ENCODE measurements at places on chromosomes 1 and 21.

GRCh38 chr1:168092566-168093355, 44.0 kb downstream of the GPR161 start:
- no peak for DNase-seq

DNA sequence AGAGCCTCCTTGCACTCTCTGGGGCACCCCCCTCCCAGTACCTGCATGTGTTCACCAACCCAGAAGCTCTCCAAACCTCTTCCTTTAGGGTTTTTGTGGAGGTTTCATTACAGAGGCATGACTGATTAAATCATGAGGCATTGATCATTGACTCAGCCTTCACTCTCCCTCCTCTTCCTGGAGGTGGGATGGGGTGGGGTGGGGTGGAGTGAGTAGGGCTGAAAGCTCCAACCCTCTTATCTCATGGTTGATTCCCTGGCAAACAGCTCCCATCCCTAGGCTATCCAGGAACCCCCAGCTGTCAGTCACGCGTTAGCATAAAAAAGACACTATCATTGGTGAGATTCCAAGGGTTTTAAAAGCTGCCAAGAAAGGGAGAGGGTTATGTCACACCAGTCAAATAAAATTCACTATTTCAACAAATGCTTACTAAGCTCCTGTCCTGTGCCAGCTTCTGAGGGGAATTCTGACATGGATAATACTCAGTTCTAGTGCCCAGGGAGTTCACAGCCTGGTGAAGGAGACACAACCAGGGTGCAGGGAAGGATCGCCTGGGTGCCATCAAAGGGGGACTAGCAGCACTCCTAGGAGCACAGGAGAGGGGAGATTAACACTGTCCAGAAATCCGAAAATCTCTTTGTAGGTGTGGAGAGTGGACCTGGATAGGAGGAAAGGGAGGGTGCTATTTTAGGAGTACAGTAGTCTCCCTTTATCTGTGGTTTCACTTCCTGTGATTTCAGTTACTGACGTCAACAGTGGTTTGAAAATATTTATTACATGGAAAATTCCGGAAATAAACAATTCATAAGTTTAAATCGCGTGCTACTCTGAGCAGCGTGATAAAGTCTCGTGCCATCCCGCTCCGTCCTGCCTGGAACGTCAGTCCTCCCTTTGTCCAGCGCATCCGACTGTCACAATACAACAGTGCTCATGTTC, 6.8 kb upstream of the IL24 start:
- DNase-seq: no peak

GRCh38 chr1:113226148-113226547, 153.2 kb downstream of the LRIG2 start:
- no peak for DNase-seq

- no peak for DNase-seq
These were observed 96.7 kb downstream of the ABCA4 start for GRCh38 chr1:94024104-94024792.

DNA sequence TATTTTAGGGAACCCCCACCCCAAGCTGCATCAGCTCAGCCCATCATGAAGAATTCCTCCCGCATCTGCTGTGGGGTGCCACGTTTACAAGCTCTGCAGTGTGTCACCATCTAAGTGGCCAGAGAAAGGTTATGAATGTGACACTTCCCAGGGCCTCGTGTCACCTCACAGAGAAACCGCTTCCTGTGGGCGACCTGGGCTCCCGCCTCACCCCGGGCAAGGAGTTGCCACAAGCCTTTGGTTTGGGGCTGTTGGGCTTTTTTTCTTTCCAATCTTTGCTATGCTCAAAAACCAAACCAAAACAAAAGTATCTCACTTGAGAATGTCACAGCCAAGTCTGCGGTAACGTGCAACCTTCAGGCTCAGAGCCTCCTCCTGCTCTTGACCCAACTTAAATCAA, 82.1 kb upstream of the ARHGEF16 start:
- no peak for DNase-seq

GRCh38 chr21:16424331-16424751, 694.6 kb downstream of the USP25 start:
- no peak for DNase-seq

GRCh38 chr1:41495210-41495948, 10.9 kb upstream of the EDN2 start:
- no peak for DNase-seq

All from stimulated activated CD4-positive, alpha-beta T cell treated with anti-CD3 and anti-CD28 coated beads, TNF-alpha, amount 100 ng/mL, for 1 hour (primary cell).